NB4 (cell line): ENCODE measurements at places on chromosomes 7 and 10.
A peak's percentile ranks its signal among the peaks of the same experiment; 100 is the strongest.

DNA sequence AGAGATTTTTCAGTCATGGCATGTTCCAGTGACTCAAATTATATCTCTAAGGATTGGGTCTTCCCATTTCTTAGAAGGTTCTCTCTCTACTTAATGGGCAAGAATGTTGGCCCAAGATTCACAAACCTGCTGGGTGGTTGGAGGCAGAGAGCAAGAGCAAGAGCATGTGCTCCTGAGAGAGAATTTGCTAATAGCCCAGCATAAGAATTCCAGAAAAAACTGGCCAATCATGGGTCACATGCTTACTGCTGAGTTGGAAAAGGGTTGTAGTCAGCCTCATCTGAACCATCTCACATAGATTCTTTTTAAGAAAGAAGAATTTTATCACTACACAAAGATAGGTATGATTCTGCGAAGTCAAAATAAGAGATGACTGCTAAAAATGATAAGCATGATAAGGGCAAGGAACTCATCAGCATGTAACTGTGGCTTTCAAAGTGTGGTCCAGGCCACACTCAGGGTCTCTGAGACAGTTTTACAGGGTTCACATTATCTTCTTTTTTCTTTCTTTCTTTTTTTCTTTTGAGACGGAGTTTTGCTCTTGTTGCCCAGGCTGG, 8.2 kb upstream of the VCL start:
- no peak for DNase-seq

- no peak for DNase-seq
Measured at GRCh38 chr7:102063690-102064180, 222.9 kb upstream of the SH2B2 start.

- no peak for DNase-seq
Measured at GRCh38 chr10:133361773-133362441, 4.1 kb upstream of the FUOM start.

- peak; percentile 57 for DNase-seq
Measured at GRCh38 chr7:108525327-108525984, 479 bp downstream of the PNPLA8 start.

DNA sequence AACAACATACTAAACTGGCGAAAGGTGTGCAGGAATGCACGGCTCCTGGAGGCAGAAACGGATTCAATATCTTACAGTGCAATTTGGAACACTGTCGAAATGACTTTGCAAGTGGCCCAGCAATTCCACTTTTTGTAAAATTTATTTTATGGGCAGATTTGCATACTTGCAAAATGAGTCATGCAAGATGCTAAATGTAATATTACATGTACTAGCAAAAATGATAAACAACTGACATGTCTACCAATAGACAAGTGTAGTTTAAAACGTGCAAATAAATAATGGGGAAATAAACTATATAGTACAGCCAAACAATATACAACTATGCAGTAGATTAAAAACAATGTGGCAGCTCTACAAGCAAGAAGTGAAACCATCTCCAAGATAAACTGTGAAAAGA, 97.7 kb downstream of the ARHGAP12 start:
- DNase-seq: no peak

- DNase-seq: no peak
Measured at GRCh38 chr7:122137251-122138077, 6.6 kb downstream of the AASS start.
